Activated CD4-positive, alpha-beta T cell treated with anti-CD3 and anti-CD28 coated beads for 36 hours (primary cell): ENCODE measurements at places on chromosomes 2 and 18. TPM values are rescaled to one million over a fixed set of nuclear protein-coding genes. Genes with fewer than 3 reads are reported as not detected.

- H3K4me1 ChIP-seq: no peaks in the 10 kb centered on the region
- no peaks in the 10 kb centered on the region for H3K27me3 ChIP-seq
- no peaks in the 10 kb centered on the region for H3K36me3 ChIP-seq
- H3K27ac ChIP-seq: no peak overlapping the region
- no peak for DNase-seq
Observed at GRCh38 chr2:120468136-120468535, 122.2 kb downstream of the INHBB start.

Gene EPHA4
- 5.9 TPM for total RNA-seq

GRCh38 chr2:75098856-75099255 lies 100.5 kb downstream of the TACR1 start:
- no peaks in the 10 kb centered on the region for H3K27me3 ChIP-seq
- no peaks in the 10 kb centered on the region for H3K4me1 ChIP-seq
- DNase-seq: peak; percentile 7
- H3K27ac ChIP-seq: no peak overlapping the region
- peaks cover 4% of the 10 kb centered on the region for H3K36me3 ChIP-seq
- no peak overlapping the region for H3K4me3 ChIP-seq

- H3K4me1 ChIP-seq: peaks cover 2% of the 10 kb centered on the region
- no peak overlapping the region for H3K27ac ChIP-seq
- H3K36me3 ChIP-seq: peaks cover 22% of the 10 kb centered on the region
- no peak overlapping the region for H3K4me3 ChIP-seq
Observed at GRCh38 chr18:57561728-57562423, 24.6 kb downstream of the FECH start.

Gene ASB18
- not detected for total RNA-seq

Gene METTL4
- 12.8 TPM for total RNA-seq

Gene SNED1
- 0.78 TPM for total RNA-seq

DNA sequence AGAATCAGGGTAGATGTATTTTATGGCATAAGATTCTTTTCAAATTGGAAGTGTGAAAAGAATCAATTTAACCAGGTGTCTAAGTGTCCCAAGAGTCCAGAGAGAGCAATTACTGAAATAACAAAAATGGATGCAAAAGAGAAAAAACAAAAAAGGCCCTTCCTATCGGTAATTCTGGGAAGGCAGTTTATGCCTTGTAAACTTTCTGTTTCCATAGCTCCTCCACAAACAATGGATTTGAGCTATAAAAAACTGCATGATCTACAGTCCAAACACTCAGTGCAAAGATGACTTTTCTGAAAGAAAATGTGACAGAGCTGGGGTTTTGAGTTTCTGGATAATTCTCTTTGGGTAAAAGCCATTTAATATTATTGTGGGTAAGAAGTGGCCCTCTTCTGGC lies 366.1 kb downstream of the EN1 start:
- peaks cover 8% of the 10 kb centered on the region for H3K27me3 ChIP-seq
- H3K27ac ChIP-seq: no peak overlapping the region
- H3K4me3 ChIP-seq: no peak overlapping the region
- H3K36me3 ChIP-seq: no peaks in the 10 kb centered on the region
- no peak for DNase-seq

- H3K4me1 ChIP-seq: no peaks in the 10 kb centered on the region
- no peak overlapping the region for H3K4me3 ChIP-seq
- no peak overlapping the region for H3K27ac ChIP-seq
- no peaks in the 10 kb centered on the region for H3K27me3 ChIP-seq
- no peak for DNase-seq
Observed at GRCh38 chr2:36173760-36174404, 181.7 kb upstream of the CRIM1 start.

DNA sequence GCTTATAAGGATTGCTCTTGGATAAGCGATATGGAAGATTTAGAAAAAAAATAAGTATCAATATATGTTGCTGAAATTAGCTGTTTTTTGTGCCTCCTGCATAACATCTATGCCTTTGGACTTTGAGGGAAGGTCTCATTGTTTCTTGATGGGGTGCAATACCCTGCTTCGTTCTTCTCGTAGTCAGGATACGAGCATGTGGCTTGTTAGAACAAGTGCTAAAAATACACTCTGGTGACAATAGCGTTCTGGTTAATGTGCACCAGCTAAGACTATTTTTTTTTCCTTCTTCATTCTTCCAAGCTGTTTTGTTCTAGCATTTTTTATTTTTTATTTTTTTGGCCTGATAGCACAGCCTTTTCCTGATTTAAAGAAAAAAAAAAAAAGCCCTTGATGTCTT lies 97.5 kb downstream of the ZNF407 start:
- H3K4me1 ChIP-seq: peaks cover 12% of the 10 kb centered on the region
- H3K4me3 ChIP-seq: no peak overlapping the region
- no peaks in the 10 kb centered on the region for H3K27me3 ChIP-seq
- H3K27ac ChIP-seq: no peak overlapping the region

- H3K27ac ChIP-seq: no peak overlapping the region
- H3K4me3 ChIP-seq: no peak overlapping the region
- H3K36me3 ChIP-seq: no peaks in the 10 kb centered on the region
- peaks cover 2% of the 10 kb centered on the region for H3K27me3 ChIP-seq
Observed at GRCh38 chr2:60351802-60352201, 201.7 kb downstream of the BCL11A start.

DNA sequence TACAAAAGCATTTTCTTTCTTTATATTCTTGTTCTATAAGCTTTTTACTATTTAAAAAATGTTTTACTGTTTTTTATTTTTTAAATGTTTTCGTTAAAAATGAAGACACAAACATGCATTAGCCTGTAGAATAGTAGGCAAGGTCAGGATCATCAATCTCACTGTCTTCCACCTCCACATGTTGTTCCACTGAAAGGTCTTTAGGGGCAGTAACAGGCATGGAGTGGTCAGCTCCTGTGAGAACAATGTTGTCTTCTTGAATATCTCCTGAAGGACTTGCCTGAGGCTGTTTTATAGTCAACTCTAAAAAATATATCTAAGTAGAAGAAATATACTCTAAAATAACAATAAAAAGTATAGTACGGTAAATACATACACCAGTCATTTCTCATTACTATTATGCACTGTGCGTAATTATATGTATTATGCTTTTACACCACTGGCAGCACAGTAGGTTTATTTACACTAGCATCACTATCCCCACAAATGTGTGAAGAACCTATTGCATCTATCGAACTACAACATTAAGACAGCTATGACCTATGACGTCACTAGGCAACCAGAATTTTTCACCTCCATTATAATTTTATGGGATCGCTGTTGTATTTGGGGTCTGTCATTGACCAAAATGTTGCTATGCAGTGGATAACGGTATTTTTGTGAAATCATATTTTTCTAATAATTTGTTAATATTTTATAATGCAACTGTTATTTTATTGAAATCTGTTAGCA lies 764.3 kb downstream of the METTL4 start:
- no peak overlapping the region for H3K27ac ChIP-seq
- no peak for DNase-seq
- no peaks in the 10 kb centered on the region for H3K4me1 ChIP-seq
- no peaks in the 10 kb centered on the region for H3K27me3 ChIP-seq
- H3K36me3 ChIP-seq: no peaks in the 10 kb centered on the region

DNA sequence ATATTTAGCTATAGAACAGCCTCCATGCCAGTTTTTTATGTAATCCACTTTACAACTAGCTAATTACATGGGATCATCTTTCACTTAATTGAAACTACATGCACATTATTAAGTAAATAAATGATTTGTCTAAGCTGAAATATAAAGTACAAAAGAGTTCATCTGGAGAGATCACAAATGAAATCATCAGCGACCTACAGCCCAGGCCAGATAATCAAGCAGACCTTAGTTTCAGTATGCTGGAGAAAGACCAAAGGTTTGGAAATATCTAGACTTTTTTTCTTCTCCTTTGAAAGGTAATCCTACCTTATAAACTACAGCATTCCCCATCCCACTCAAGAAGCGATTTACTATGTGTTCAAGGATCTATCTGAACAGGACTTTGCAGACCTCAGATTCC lies 26.5 kb downstream of the FIGN start:
- no peak overlapping the region for H3K27ac ChIP-seq
- H3K27me3 ChIP-seq: no peaks in the 10 kb centered on the region
- H3K4me3 ChIP-seq: no peak overlapping the region
- no peaks in the 10 kb centered on the region for H3K36me3 ChIP-seq

- H3K4me1 ChIP-seq: peaks cover 86% of the 10 kb centered on the region
- H3K36me3 ChIP-seq: peaks cover 36% of the 10 kb centered on the region
- peak; percentile 57 for DNase-seq
- peak overlapping the region; percentile 83 for H3K27ac ChIP-seq
- no peaks in the 10 kb centered on the region for H3K27me3 ChIP-seq
- H3K4me3 ChIP-seq: no peak overlapping the region
Observed at GRCh38 chr2:225002656-225003045, 39.6 kb downstream of the DOCK10 start.

- no peaks in the 10 kb centered on the region for H3K36me3 ChIP-seq
- no peaks in the 10 kb centered on the region for H3K4me1 ChIP-seq
- DNase-seq: no peak
- H3K27ac ChIP-seq: no peak overlapping the region
Observed at GRCh38 chr2:118981632-118982031, 39.6 kb downstream of the MARCO start.

GRCh38 chr2:159439421-159439820 lies 152.9 kb upstream of the WDSUB1 start:
- H3K27ac ChIP-seq: no peak overlapping the region
- no peaks in the 10 kb centered on the region for H3K27me3 ChIP-seq
- peaks cover 11% of the 10 kb centered on the region for H3K36me3 ChIP-seq
- H3K4me3 ChIP-seq: no peak overlapping the region

DNA sequence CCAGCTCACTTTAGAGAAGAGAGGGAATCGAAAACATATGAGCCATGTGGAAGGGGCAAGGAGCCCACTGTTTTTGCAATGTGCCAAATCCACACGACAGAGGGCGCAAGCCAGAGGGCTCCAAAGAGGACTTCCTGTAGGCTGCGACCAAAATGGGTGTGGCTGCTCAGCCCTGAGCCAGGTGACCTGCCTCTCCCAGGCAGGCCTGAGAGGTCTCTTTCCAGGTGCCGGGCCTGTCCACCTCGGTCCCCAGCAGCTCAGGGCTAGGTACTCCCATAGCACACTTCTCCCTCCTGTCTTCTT lies 153.8 kb downstream of the TTC32 start:
- H3K27me3 ChIP-seq: no peaks in the 10 kb centered on the region
- H3K4me3 ChIP-seq: no peak overlapping the region
- H3K27ac ChIP-seq: no peak overlapping the region

Gene PARD3B
- 0.46 TPM for total RNA-seq

DNA sequence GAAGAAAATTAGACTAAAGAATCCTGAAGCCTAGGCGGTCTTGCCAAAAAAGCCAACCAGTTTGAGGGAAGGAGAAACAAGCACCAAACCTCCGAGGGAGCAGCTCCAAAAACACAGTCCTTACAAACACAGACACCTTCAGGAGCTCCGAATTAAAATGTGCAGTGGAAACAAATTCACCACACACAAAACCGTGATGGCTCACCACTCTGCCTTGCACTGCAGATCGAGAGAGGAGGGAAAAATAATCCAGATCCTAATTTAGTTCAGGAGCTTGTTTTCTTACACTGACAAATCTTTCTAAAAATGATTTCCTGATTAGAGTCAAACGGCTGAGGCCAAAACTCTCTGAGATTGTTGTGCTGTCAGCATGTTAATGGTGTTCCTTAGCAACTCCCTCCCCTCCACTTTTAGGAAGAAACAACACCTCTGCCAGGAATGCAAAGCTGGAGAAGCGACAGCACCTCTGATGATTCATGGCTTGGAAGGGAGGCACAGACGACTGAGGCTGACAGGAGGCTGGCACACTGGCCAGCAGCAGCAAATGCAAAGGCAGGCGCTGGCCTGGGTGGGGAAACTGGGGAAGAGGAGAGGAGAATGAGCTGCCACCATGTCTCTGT lies 249.4 kb upstream of the KLHL29 start:
- peaks cover 8% of the 10 kb centered on the region for H3K27me3 ChIP-seq
- H3K27ac ChIP-seq: no peak overlapping the region
- DNase-seq: no peak
- no peaks in the 10 kb centered on the region for H3K36me3 ChIP-seq

GRCh38 chr18:57748770-57749603 lies 54.1 kb downstream of the ATP8B1 start:
- H3K4me1 ChIP-seq: peaks cover 5% of the 10 kb centered on the region
- DNase-seq: no peak
- H3K27ac ChIP-seq: no peak overlapping the region
- no peaks in the 10 kb centered on the region for H3K27me3 ChIP-seq

DNA sequence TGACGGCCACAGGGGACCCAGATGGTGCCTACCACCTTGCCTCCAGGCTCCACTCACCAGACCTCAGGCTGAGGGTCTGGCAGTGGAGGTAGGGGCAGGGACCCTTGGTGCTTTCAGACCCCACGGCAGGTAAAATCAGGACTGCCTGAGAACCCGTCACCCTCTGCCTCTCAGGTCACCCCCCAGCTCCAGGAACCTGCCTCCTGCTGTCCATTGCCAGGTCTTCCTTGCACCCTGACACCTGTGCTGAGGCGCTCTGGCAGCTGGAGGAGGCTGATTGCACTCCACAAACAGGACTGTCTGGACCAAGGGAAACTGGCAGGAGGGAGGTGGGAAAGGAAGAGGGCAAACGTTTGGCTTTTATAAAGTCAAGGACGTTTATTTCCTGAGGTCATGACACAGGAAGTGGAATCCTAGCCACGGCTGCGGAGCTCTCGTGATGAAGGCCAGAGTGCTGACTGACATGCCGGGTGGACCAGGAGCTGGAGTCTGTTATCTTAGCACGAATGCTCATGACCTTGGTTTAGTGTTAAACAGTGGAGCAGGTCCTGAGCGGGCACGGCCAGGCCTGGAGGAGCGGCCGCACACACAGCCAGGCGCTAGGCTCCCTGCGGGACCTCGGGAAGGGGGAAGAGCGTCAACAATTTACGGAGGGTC lies 40.5 kb downstream of the ANO7 start:
- H3K4me1 ChIP-seq: no peaks in the 10 kb centered on the region
- H3K36me3 ChIP-seq: peaks cover 53% of the 10 kb centered on the region
- H3K27ac ChIP-seq: no peak overlapping the region
- H3K27me3 ChIP-seq: no peaks in the 10 kb centered on the region

Gene CHRNG
- not detected for total RNA-seq

- no peak overlapping the region for H3K4me3 ChIP-seq
- H3K36me3 ChIP-seq: no peaks in the 10 kb centered on the region
- peaks cover 19% of the 10 kb centered on the region for H3K27me3 ChIP-seq
- H3K27ac ChIP-seq: no peak overlapping the region
Observed at GRCh38 chr18:10133516-10133915, 219.7 kb downstream of the VAPA start.

DNA sequence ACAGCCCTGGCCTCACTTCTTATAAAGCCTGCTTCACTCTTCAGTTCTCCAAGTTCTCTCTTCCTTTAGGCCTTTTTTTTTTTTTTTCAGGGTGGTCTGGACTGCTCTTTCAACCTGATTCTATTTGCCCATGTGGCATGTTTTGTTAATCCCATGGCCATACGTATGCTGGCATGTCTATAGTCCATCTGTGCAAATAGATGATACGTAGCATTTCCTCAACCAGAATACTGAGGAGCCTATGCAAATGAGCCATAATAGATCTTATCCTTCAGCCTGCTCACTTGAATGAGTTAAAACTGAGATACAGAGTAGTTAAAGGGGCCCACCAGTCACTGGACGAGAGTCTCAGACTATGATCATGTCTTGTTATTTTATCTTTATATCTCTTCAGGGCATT lies 265.2 kb upstream of the CXCR4 start:
- H3K36me3 ChIP-seq: no peaks in the 10 kb centered on the region
- DNase-seq: no peak
- H3K27ac ChIP-seq: peak overlapping the region; percentile 97
- no peaks in the 10 kb centered on the region for H3K27me3 ChIP-seq
